ENCODE measurements at places on chromosomes 1 and 21.

- no peak for DNase-seq
Observed at GRCh38 chr1:70675737-70676156, 264.7 kb downstream of the CTH start.

GRCh38 chr1:20999525-21000244 lies 177.0 kb downstream of the EIF4G3 start:
- no peak for DNase-seq

DNA sequence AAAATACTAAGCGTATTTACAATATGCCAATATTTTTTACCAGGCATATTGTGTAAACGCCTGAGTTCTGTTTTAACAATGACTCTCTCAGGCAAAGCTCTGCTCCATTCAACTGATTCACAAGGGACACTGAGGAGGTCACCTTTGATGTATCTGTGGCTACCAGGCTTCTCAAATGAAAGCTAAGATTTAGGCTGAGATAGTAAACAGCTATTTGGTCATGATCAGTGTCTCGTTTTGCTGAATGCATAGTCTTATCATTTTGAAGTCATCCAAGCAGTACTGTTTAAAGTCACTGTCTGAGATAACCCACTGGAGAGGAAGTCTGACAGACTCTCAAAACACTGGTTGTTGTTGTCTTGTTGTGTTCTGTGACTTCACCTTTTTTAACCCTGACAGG lies 13.7 kb upstream of the PLPPR5 start:
- DNase-seq, result no peak

GRCh38 chr1:6897138-6897537 lies 111.9 kb downstream of the CAMTA1 start:
- no peak for DNase-seq

GRCh38 chr1:39453603-39454002 lies 37.8 kb upstream of the BMP8A start:
- no peak for DNase-seq

DNA sequence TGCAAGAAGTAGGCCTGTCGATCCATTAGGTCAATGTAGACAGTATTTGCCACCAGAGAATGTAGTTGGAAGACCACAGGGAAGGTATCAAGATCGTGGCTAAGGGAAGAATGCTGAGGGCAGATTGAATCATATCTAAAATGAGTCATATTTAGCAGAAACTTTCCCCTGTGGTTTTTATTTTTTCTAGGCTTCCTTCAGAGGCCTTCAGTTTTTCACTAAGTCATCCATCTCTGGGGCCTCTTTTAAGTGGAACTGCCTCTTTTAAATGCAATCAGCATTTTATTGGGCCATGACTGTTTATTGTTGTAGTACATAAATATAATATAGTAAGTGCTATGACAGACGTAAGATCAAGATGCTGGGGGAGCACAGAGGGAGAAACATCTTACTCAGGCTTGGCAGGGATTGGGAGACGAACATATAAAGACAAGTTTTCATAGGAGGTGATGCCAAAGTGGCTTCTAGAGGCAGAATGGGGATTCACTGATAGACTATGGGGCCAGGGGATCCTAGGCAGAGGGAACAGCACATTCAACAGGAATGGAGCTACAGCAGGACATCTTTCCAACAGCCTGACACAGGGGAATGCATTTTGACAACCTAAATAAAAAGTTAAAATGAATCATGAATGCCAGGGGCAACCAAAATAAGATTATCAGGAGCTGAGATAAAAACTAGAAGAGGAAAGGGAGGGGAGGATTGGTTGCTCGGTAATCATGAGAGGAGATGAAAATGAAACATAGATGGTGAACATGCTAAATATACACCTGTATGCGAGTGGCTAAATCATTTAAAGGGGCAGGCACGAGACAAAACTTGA lies 20.1 kb downstream of the UBE2U start:
- DNase-seq, result peak; percentile 92

GRCh38 chr21:41364308-41364707 lies 2.5 kb downstream of the MX2 start:
- no peak for DNase-seq

DNA sequence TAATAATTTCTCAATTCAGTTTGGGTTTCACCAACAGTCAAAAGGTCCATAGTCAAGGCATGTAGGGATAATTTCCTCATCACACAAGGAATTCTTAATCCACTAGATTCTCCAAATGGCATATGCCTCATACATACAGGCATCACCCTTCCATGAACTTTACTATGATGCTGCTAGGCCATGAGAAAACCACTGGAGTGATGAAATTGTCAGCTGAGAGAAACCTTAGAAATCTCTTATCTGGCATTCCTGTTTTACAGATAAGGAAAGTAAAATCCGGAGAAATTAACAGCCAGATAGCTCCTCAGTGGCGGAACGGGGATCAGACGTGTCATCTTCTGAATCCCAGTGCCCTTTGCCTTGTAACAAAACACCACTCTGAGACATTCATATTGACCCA lies 274.4 kb downstream of the NTNG1 start:
- no peak for DNase-seq

GRCh38 chr1:26130695-26131094 lies 19.1 kb downstream of the PDIK1L start:
- DNase-seq, result no peak

DNA sequence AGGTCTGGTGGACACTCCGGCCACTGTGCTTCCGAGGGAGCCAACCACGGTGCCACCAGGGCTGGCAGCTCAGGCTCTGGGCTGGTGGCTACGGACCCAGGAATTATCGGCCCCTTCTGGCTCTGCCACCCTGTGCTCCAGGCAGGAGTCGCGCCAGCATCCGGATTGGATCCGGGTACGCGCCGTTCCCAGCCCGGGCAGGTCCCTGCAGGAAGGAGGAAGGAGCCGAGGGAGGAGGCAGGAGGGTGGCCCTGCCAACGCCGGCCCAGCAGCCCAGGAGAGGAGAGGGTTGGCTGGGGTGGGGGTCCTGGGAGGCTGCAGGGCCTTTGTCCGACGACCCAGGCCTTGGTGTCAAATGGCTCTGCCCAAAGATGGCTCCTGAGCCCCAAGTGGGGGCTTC lies 160.5 kb downstream of the CASZ1 start:
- no peak for DNase-seq

DNA sequence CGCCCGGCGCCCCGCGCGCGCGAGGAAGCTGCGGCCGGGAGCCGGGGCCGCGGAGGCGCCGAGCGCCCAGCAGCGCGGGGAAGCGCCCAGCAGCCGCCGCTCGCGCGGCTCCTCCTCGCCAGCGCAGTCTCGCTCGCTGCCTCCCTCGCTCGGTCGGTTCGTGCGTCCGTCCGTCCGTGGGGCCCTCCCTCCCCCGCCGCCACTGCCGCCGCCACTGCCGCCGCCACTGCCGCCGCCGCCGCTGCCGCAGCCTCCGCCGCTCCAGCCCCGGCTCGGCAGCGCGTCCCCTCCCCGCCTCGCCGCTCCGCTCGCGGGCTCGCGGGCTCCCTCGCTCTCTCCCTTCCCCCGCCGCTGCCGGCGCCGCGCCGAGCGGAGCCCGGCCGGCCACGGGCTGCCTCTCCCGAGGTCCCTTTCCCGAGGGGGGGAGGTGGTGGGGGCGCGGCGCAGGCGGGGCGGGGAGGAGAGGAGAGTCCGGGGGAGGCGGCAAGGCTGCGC lies at the start of gene KCND3:
Gene KCND3, minus strand, starts transcription at position 138 of the 495 bp plus-strand sequence.
- DNase-seq, result peak; percentile 26

GRCh38 chr1:177921590-177921989 lies 48.3 kb downstream of the SEC16B start:
- DNase-seq, result no peak

- DNase-seq, result no peak
Observed at GRCh38 chr21:40472013-40472412, 374.9 kb downstream of the DSCAM start.

- no peak for DNase-seq
Observed at GRCh38 chr21:46089285-46089684, 8.6 kb upstream of the COL6A2 start.

DNA sequence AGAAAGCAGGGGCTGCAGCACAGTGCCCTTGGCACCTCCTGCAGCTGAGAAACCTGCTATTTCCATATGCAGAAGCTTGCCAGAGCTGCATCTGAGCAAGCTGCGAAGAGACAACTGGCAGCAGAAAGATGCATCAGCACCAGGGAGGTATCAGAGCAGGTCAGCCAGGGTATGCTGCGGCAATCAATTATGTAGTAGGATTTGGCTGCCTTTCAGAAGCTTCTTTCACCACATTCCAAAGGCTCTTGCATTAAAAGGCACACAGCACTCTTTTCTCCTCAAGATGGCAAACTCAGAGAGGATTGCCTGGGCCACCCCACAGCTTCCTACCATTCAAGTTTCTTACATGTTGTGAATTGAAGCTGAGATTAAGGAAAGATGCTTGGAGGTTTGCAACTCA lies 47.6 kb upstream of the RAP1A start:
- peak; percentile 33 for DNase-seq

- no peak for DNase-seq
Observed at GRCh38 chr21:16427587-16428087, 697.9 kb downstream of the USP25 start.

- peak; percentile 72 for DNase-seq
Observed at GRCh38 chr1:14522926-14523241, 75.6 kb upstream of the KAZN start.

DNA sequence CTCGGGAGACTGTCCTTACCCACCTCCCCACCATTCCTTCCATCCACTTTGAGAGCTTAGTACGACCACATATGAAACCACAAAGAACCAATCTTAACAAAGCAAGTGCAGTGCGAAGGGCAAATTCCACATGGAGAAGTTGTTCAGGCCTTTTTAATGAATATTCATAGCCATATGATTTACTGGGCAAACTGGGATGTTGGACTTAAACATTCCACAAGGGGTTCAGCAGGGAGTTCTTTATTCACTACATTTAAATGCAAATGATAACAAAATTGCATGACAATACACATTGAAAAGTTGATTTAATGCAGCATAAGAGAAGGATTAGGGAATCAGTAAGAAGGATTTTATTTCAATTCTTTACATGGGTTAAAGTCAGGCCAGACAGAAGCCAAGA lies 14.7 kb downstream of the NMNAT2 start:
- no peak for DNase-seq

DNA sequence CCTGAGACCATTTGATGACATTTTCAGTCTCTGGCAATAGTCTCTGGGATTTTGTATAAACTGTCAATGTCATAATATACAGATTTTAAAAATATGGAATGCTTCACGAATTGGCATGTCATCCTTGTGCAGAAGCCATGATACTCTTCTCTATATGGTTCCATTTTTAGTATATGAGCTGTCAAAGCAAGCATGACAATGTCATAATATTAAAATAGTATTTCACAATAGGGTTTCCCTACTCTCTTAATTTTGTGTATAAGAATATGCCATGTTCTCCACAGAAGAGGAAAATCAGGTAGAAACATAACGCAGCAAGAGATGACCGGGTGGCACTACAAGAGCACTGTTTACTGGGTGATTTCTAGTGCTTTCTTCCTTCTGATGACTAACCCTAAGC lies 8.3 kb upstream of the DIPK1A start:
- DNase-seq, result no peak

- peak; percentile 88 for DNase-seq
Observed at GRCh38 chr1:64933296-64934070, 32.9 kb downstream of the JAK1 start.

DNA sequence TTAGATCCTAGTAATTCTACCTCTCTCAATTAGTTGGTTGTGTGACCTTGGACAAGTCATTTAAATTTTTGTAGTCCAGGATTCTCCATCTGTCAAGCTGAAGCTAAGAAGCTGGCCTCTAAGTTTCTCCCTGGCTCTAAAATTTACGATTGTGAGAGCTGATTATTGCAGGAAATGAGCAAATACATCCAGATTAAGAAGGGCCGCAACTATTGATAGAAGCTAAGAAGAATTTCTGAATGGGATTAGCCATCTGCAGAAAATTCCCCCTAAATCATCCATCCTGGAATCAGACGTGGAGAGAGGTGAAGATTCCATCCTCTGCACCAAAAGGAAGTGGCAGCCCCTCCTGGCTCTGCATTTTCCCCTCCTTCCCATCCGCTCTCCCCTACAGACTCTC lies 55.0 kb downstream of the HIVEP3 start:
- no peak for DNase-seq

GRCh38 chr1:34477632-34478141 lies 277.2 kb upstream of the GJB5 start:
- DNase-seq, result no peak

- DNase-seq, result no peak
Observed at GRCh38 chr1:37441490-37441889, 32.9 kb upstream of the ZC3H12A start.

GRCh38 chr1:31273619-31274018 lies 23.0 kb downstream of the SNRNP40 start:
- no peak for DNase-seq

DNA sequence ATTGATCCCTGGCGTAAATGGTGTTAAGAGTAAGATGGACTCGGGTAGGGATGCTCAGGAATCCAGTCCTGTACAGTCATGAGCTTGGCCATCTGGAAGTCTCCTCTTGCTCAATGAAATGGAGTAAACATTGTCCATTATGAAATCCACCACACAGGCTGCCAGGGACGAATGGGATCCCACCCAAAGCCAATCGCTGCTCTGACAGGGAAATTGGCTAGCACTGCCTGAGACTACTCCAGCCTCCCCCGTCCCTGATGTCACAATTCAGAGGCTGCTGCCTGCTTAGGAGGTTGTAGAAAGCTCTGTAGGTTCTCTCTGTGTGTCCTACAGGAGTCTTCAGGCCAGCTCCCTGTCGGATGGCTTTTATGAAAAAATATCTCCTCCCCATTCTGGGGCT lies at the start of gene HSD11B1:
Gene HSD11B1, plus strand, starts transcription at position 263 of the 400 bp plus-strand sequence. Its CDS starts 97 bp downstream, at position 360.
- DNase-seq, result no peak

DNA sequence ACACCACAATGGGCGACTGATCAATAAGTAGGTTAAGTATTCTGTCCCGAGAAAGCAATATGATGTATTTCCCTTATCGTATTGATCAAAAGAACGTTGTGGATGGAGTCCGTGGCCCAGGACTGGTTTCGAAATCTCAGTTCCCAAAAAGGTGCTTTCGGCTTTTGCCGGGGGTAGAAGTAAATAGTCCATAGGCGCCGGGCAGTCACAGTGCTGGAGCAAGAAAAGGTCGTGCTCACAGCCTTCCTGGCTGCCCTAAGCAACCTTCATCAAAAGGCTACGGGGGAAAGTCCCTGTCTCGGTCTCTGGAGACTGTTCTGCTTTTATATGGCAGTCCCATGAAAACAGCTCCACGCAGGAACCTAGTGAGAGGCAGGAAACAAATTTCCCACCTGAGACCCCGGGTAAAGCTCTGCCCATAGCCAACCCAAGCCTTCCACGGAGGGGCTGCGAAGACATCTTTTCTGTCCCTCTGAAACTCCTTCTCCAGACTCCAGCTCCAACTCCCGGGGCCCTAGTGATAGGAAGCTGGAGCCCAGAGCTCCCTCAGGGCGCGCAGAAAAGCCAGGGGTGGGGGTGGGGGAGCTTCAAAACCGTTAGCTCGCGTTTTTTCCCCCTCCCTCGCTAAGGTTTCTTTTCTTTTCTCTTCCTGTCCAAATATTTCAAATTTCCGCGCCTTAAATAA lies 7.0 kb downstream of the CDKN2C start:
- DNase-seq, result peak; percentile 49
